ENCODE measurements at places on chromosomes 12 and 14. TPM values are rescaled to one million over a fixed set of nuclear protein-coding genes. Genes with fewer than 3 reads are reported as not detected.

Gene ACVRL1
- total RNA-seq: 56.5 TPM

Gene SLC39A5
- not detected for total RNA-seq

Gene ACOT6
- total RNA-seq: not detected

Gene MAPKAPK5
- 34.6 TPM for total RNA-seq

Gene SERPINA12
- not detected for total RNA-seq

Gene KRT71
- not detected for total RNA-seq

Gene NANOG
- total RNA-seq: 0.16 TPM

Gene DDX47
- 68.4 TPM for total RNA-seq

Gene SPATA7
- 20.0 TPM for total RNA-seq

Gene NPFF
- total RNA-seq: not detected

Gene KCNH5
- 0.36 TPM for total RNA-seq

Gene TTC6
- total RNA-seq: 0.36 TPM

Gene GMFB
- 73.8 TPM for total RNA-seq

Gene CCDC92
- 22.7 TPM for total RNA-seq

Gene NR1H4
- total RNA-seq: not detected

Gene AQP6
- total RNA-seq: not detected

Gene HOXC12
- total RNA-seq: not detected

Gene FOXN4
- total RNA-seq: not detected

Gene CPNE6
- total RNA-seq: not detected

Gene SERPINA1
- total RNA-seq: not detected

Gene PCED1B
- 0.27 TPM for total RNA-seq

Gene TTLL5
- 31.6 TPM for total RNA-seq

Gene PRB2
- total RNA-seq: not detected

Gene FAM186B
- total RNA-seq: 2.7 TPM

Gene AGAP2
- total RNA-seq: 0.27 TPM

Gene NCKAP5L
- total RNA-seq: 27.9 TPM

Gene KRT85
- total RNA-seq: not detected

Gene SCNN1A
- under 0.01 TPM for total RNA-seq
